ENCODE measurements at places on chromosomes 16 and 17.

- DNase-seq, result no peak
Measured at GRCh38 chr17:9419932-9420453, 155.6 kb downstream of the STX8 start.

GRCh38 chr17:74601944-74602572 is 10.0 kb upstream of the CD300LD start:
- peak; percentile 14 for DNase-seq

GRCh38 chr16:27922433-27922832 is 141.1 kb downstream of the GSG1L start:
- peak; percentile 15 for DNase-seq

GRCh38 chr16:66251476-66252160 is 114.9 kb upstream of the CDH5 start:
- no peak for DNase-seq

- DNase-seq, result no peak
Measured at GRCh38 chr17:50935221-50935995, 69.3 kb upstream of the TOB1 start.

- DNase-seq, result no peak
Measured at GRCh38 chr17:39920218-39921210, 2.1 kb upstream of the GSDMB start.

GRCh38 chr16:29989111-29989858 is 6.1 kb downstream of the HIRIP3 start:
- DNase-seq, result no peak

DNA sequence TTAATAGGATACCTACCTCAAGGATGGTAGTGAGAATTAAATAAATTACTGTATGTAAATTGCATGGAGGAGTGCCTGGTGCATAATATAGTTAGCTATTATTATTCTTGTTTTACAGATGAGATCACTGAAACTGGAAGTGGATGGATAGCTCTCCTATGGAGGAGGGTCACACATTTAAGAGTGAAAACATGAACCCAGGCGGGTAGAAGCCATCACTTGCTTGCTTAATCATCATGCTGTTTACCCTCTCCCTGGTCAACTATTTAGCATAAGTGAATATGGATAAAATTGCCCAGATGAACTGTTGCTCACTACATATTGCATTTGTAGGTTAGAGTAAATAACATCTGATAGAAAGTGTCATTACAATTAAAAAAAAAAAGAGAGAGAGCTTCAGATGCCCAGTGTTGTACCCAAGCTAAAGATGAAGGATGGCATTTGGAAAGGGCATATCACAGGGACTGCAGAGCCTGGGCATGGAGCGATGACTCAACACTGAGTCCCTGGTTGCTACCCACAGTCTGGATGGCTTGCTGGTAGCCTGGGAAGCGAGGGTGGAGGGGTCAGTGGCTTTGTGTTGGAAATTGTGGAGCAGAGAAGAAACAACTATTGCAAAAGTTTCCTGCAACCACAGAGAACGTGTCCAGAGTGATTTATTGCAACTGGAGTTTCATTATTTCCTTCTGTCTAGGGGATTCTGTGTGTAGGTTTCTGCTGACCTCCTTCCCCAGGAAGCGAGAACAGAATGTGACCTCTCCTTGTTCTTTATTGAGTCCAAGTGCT is 414.4 kb downstream of the SHISA9 start:
- DNase-seq, result no peak

- DNase-seq, result no peak
Measured at GRCh38 chr16:88499836-88500251, 46.8 kb downstream of the ZFPM1 start.

Data from neuronal stem cell (in vitro differentiated cells).